Hematopoietic multipotent progenitor cell treated with erythropoietin and hydrocortisone succinate and interleukin-3 and kit ligand, for 8 days (in vitro differentiated cells): ENCODE measurements at places on chromosomes 12 and 14.

DNA sequence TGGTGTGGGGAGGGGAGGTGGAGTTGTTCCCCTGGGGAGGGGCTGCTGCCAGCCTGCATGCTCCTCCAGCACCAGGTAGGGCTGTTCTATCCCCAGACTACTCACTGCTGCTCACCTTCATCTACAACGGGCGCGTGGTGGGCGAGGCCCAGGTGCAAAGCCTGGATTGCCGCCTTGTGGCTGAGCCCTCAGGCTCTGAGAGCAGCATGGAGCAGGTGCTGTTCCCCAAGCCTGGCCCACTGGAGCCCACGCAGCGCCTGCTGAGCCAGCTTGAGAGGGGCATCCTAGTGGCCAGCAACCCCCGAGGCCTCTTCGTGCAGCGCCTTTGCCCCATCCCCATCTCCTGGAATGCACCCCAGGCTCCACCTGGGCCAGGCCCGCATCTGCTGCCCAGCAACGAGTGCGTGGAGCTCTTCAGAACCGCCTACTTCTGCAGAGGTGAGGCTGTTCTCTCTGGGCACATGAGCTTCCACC, 3.5 kb downstream of the IRF9 start:
- no peak for DNase-seq

- no peak for DNase-seq
Observed at GRCh38 chr12:89815225-89815624, 106.6 kb upstream of the ATP2B1 start.

- DNase-seq: no peak
Observed at GRCh38 chr14:74841230-74842207, 34.4 kb downstream of the PROX2 start.

GRCh38 chr14:44165286-44165685, 341.8 kb downstream of the FSCB start:
- DNase-seq: no peak

DNA sequence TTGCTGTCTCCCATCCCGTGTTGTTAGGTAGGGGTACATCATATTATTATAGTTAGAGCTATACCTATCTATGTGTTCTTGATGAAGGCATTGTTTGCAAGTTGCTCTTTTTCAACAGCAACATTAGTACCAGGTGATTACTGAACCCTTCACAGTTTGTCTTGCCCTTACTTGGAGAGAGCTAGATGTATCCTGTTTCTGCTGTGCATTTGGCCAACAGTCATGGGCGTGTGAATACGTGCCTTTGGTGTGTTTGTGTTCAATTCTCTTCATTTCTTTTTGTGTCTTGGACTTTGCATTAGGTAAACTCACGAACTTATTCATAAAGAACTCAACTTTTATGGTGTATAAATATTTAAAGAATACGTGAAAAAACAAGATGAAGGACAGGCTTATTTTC, 14.3 kb downstream of the ARF6 start:
- no peak for DNase-seq
